OCI-LY7 (cell line): ENCODE measurements at places on chromosomes 1 and 21. TPM values are rescaled to one million over a fixed set of nuclear protein-coding genes. Genes with fewer than 3 reads are reported as not detected.

IL10 gene
- total RNA-seq: not detected in 2 replicates

- DNase-seq: no peak
Observed at GRCh38 chr1:154524881-154525280, 22.7 kb upstream of the SHE start.

- DNase-seq: no peak
Observed at GRCh38 chr1:85579622-85580021, 939 bp upstream of the CCN1 start.

DNA sequence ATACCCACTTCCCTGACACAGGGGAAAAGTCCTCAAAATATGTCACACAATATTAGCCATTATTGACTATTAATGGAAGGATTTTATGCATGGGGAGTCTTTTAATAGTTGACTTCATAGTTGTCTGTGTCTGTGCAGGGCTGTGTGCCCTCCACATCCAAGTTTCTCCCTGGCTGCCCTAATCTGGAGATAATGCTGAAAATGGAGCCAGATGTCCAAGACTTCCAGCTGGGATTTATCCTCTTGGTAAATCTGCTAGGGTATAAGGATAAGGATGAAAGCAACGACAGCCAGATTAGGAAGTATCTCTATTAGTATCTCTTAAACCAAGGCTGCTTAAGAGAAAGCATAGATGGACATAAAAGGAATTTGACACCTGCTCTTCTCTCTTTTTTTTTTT, 42.1 kb downstream of the CDK18 start:
- no peak for DNase-seq

CFAP74 gene
- total RNA-seq: not detected in 2 replicates

KCNA3 gene
- total RNA-seq: 43.6 and 54.5 TPM in 2 replicates

DNA sequence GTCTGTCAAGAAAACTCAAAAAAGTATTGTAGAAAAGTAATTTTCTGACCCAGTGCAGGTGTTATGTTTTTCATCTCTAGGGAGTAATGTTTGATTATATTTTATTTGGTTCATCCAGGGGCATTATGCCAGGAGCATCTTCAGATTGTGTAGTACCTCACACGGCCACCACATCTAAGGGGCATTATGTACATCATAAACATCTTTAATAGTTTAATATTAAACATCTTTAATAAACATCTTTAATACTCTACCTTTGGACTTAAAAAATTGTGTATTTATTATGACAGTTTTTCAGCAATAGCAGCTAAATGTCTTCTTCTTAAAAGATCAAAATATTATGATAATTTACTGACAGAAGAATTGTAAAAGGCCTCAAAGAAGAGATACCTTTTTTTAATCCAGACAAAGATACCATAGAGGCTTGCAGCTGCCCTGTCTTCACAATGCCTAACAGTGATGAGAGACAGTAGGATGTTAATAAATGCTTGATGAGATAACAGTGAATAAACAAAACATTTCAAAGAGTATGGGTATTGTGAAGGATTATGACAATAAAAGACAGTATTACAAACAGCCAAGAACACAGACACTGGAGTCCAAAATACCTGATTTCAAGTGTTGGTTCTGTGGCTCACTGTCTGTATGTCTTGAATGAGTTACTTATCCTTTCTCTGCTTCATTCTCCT, 240.9 kb upstream of the ADGRL2 start:
- no peak for DNase-seq

DNA sequence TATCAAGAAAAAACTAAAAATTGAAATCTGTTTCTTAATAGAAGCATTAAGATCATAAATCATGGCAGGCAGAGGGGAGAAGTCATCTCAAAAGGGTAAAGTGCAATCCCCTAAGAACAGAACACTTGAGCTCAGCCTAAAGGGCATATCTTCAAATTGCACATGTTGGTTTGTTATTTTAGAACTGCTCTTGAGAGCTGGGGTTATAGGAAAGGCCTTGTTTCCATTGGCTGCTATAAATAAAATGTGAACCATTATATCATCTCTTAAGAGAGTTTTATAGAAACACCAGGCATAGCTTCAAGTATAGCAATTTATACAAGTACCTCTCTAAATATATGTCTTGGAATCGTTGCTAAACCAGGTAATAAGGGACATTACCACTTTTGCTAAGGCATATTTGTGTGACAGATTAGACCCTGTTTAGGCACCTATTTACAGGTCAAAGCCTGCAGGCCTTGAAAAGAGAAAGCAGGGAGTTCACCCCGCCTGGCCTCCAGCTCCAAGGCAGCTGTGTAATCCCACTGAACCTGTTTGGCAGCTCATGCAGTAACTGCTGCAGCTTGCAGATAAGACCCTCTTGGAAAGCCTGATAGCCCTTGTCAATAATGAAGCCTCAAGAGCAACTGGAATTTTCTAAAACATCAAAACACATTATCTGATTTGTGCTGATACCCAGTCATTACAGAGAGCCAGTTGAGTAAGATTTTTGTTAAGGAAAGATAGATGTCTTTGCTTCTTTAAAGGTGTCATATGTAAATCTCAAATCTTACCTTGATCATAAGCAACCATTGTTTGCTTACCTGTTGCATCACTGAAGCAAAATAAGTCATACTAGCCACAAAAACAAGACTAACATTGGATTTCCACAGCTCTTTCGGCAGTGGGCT, 24.2 kb upstream of the SYDE2 start:
- DNase-seq: no peak

MACF1 gene
- total RNA-seq: 220 and 236 TPM in 2 replicates

PRSS38 gene
- not detected in 2 replicates for total RNA-seq

GRCh38 chr1:213287987-213288386, 236.9 kb downstream of the RPS6KC1 start:
- DNase-seq: no peak

- no peak for DNase-seq
Observed at GRCh38 chr1:7299329-7299799, 471.7 kb upstream of the VAMP3 start.

DNA sequence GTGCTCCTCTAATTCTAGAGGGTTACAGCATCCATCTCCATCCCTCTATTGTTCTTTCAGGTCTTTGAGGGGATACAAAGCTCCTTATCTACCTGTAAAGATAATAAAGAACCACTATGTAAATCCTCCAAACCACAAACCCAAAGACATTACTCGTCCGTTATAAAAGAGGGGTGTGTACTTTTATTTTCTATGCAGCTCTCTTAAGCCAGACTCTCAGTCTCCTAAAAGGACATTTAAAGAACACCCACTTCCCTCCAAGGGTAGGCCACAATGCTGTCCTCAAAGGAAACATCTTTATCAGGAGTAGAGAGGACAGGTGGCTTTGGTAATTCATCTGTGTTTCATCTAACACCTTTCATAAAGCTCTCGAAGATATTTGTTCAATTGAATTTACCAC, 67.9 kb upstream of the DYNLT5 start:
- DNase-seq: no peak

S100A2 gene
- 1.4 TPM in 1 of 2 replicates, not detected in the other for total RNA-seq

DNA sequence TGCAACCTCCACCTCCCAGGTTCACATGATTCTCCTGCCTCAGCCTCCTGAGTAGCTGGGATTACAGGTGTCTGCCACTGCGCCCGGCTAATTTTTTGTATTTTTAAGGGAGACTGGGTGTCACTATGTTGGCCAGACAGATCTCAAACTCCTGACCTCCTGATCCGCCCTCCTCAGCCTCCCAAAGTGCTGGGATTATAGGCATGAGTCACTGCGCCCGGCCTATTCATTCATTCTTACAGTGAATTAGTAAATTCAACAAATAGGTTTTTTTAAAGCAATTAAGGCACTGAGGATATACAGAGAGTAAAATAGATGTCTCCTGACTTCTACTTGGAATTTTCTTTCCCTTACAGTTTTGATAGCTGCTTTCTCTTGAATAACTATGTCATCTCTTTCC, 43.5 kb downstream of the CDC42 start:
- no peak for DNase-seq

- peak; percentile 51 for DNase-seq
Observed at GRCh38 chr1:224266105-224266914, 63.7 kb downstream of the NVL start.

- DNase-seq: no peak
Observed at GRCh38 chr1:153466908-153467307, 6.5 kb upstream of the S100A7 start.

FCRL2 gene
- total RNA-seq: 6.6 and 8.1 TPM in 2 replicates

- DNase-seq: no peak
Observed at GRCh38 chr21:45523411-45524101, 18.7 kb downstream of the SLC19A1 start.

SLC1A7 gene
- not detected in 2 replicates for total RNA-seq
